Activated naive CD4-positive, alpha-beta T cell treated with anti-CD3 and anti-CD28 coated beads, Interleukin-2, amount 10 ng/mL, durations not matched to agents 7 days and 5 days (primary cell): ENCODE measurements at places on chromosomes 5 and 9.

DNA sequence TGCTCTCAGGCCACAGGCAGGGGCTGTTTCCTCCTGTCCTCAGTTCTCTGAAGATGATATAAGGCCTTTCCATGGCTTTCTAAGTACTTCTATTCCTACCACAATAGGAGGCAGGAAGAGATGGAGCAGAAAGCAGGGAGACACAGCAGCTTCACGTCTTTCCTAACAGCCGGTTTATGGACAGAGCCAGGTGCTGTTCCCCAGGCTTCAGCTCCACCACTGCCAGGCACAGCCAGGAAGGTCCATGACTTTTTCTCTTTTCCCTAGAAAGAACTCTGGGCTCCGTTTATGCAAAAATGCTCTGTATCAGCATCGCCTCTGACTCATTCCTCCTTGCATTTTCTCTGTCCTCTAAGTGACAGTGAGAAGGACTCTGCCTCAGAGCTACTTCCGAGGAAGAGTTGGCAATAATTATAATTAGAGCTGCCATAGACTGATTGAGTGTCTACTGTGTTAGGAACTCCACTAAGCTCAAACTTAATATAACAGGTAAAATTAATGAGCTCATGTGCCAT lies 478.5 kb downstream of the RASEF start:
- H3K4me3 ChIP-seq = no peak overlapping the region
- H3K36me3 ChIP-seq = no peaks in the 10 kb centered on the region
- no peak for DNase-seq
- H3K27me3 ChIP-seq = no peaks in the 10 kb centered on the region
- no peaks in the 10 kb centered on the region for H3K4me1 ChIP-seq

DNA sequence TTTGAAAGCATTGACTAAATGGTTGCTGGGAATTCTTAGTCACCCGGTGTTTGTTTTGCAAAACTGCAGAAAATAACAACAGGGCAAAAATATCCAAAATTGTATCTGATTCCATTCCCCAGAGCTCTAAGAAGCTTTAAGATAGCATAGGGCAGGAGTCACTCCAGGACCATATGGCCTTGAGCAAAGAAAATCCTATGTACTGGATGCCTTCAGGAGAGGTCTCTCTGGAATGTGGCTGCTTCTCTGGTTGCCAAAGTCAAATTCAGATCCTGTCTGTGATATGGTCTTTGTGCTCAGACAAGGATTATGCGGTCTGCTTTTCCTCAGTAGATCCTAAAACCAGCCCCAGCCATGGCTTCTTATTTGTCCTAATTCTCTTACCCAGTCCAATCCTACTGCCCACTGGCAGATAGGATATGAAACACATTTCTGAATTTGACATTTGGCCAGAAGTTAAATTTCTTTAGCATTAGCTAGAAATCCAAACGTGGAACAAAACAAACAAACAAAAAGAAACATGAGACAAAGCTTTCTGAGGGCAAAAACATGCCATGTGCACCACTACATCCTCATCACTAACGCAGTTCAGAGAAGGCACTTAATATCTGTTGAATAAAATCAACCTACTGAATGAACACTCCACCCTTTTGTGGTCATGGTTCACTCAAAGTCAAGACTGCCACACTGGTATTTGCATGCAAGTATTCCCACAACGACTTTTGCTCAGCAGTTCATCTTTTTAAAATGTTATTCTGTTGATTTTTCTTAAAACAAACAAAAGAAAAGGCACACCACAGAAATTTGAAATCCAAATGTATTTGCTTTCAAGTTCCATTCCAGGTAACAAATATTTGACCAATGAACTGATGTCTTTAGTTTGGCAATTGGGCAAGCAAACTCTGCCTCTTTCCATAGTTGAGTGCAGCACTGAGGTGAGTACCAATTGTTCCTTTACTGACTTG lies 165.7 kb downstream of the TRPM6 start:
- no peaks in the 10 kb centered on the region for H3K36me3 ChIP-seq
- H3K27ac ChIP-seq = no peak overlapping the region

GRCh38 chr5:152622628-152623027 lies 217.5 kb upstream of the NMUR2 start:
- no peaks in the 10 kb centered on the region for H3K36me3 ChIP-seq
- no peaks in the 10 kb centered on the region for H3K27me3 ChIP-seq
- H3K27ac ChIP-seq = no peak overlapping the region

DNA sequence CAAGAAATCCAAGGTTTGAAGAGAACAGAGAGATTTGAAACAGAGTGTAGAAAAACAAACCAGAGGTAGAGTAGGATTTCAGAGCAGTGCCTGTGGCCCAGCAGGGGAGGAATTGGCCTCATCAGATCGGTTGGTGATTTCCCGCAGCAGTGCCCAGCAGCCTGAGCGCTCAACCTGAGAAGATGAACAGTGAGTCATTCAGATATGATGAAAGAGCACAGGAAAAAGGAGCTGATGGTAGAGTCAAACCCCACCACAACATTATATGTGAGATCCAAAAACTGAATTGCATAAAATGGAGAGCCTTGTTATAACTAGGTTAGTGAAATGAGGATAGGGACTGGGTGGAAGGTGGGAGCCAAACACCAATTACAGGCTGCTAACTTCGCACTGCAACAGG lies 248.9 kb downstream of the PIK3R1 start:
- peaks cover 4% of the 10 kb centered on the region for H3K27me3 ChIP-seq
- no peak for DNase-seq
- H3K4me3 ChIP-seq = no peak overlapping the region
- no peaks in the 10 kb centered on the region for H3K36me3 ChIP-seq

GRCh38 chr5:134935711-134936602 lies 31.0 kb downstream of the PCBD2 start:
- no peaks in the 10 kb centered on the region for H3K4me1 ChIP-seq
- no peak for DNase-seq
- no peak overlapping the region for H3K27ac ChIP-seq
- no peak overlapping the region for H3K4me3 ChIP-seq
- H3K36me3 ChIP-seq = peaks cover 20% of the 10 kb centered on the region
- no peaks in the 10 kb centered on the region for H3K27me3 ChIP-seq

DNA sequence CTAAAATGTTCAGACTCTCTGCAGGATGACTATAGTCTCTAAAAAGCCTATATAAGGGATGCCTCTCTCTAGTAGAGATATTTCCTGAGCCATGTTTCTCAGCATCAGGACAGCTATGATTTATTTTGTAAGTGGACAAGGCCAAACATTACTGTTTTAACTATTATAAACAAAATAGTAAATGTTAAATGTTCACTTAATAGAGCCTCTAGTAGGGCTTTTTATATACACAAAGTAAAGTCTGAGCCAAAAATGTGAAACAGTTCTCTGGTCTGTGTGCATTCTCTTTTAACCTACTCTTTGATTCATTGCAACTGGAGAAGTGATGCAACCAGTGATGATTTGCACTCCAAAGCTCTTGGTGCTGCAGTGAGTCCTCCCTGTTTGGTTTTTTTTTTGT lies 220.5 kb downstream of the GDNF start:
- no peak overlapping the region for H3K4me3 ChIP-seq
- H3K36me3 ChIP-seq = peaks cover 12% of the 10 kb centered on the region
- no peak overlapping the region for H3K27ac ChIP-seq
- DNase-seq = no peak
- no peaks in the 10 kb centered on the region for H3K27me3 ChIP-seq

DNA sequence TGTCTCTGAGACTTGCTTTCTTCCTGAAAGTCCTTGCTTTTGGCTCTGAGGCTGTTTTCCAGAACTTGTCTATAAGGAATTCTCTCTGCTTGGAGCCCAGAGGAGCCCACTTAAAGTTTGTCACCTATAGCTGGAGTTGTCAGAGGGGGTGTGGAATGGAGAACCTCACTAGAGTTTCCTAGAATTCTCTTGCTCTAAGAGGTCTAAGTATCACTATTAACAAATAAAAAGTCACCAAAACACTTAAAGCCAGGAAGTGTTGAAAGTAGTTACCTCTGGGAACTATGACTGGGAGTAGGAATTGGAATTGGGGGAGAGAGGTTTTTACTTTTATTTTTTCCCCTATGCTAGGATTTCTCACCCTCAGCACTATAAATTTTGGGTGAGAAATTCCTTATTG lies 15.0 kb downstream of the SIT1 start:
- H3K4me3 ChIP-seq = no peak overlapping the region
- H3K27me3 ChIP-seq = no peaks in the 10 kb centered on the region
- H3K4me1 ChIP-seq = peaks cover 48% of the 10 kb centered on the region
- DNase-seq = no peak

DNA sequence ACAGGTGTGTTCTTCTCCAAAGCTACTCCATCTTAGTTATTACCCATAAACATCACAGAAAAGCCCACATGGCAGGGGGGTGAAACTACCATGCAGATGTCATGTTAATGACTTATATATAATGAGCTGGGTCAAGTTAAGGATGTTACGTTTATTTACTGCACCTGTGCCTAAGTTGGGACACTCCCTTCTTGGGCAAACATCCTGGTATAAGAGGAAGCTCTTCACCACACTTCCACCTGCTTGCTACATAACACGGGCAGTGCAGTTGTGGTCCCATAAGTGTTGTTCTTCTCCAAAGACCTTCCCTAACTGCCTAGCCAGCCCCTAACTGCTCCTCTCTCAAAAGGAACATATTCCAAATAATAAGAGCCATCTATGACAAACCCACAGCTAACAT lies 9.3 kb upstream of the ZCCHC9 start:
- H3K27ac ChIP-seq = peak overlapping the region; percentile 4
- no peak overlapping the region for H3K4me3 ChIP-seq
- H3K36me3 ChIP-seq = peaks cover 28% of the 10 kb centered on the region

DNA sequence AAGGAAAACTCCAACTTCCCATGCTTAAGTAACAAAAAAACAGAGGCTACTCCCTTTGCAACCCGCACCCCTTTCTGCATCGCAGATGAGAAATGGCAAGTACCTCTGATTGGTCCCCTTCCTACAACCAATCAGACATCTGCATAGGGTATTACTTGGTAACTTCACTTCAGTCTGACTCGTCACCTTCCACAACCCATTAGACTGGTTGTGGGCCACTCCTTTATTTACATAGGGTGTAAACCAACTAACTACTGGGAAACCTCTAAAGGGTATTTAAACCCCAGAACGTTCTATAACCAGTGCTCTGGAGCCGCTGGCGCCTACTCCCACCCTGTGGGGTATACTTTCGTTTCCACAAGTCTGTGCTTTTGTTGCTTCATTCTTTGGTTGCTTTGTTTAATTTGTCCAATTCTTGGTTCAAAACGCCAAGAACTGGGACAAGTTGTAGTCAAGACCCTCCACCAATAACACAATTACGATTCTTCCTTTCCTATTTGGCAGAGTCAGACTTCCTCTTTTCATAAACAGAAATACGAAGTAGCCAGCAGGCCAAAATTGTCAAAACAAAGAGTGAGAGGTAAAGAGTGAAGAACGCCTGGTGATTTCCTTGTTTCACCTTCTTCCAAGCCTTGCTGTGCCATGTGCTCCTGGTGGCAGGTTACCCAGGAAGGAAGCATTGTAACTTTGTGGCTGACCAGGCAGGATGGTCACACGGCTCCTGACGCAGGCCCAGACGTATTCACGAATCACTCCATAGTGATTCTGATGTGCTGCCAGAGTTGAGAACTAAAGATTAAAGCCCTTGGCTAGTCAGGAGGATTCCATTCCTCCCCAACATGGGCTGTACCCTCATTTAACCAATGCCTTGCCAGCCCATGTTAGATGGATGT lies 477.4 kb downstream of the ARHGEF28 start:
- H3K4me1 ChIP-seq = no peaks in the 10 kb centered on the region
- H3K27ac ChIP-seq = no peak overlapping the region
- H3K4me3 ChIP-seq = no peak overlapping the region
- H3K27me3 ChIP-seq = peaks cover 10% of the 10 kb centered on the region
- H3K36me3 ChIP-seq = no peaks in the 10 kb centered on the region
